ENCODE measurements at places on chromosomes 11 and 22.

GRCh38 chr11:27514076-27514475 lies 7.5 kb upstream of the LIN7C start:
- DNase-seq, result no peak

DNA sequence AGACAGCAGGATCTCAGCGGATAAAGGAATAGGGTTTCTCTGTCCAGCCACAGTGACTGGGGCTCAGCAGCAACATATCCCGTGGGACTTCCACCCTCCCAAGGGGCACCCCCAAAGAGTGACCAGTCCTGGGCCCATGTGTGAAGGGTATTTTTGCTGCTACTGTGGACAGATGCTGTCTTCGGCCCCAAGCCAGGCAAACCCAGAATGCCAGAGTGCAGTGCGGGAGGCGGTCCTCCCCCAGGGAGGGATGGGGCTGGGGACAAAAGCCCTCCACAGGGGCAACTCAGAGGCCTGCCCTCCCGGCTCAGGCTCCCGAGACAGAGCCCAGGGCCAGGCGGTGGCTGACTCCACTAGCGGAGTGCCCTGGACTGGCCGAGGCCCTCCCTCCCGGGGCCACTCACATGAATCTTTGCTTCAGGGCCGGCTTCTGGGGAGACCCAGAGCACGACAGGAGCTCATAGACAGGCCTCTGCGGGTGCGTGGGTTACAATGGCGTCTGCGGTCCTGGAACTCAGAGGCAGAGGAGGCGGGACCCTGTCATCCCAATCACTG lies 34.7 kb upstream of the WNT7B start:
- no peak for DNase-seq

DNA sequence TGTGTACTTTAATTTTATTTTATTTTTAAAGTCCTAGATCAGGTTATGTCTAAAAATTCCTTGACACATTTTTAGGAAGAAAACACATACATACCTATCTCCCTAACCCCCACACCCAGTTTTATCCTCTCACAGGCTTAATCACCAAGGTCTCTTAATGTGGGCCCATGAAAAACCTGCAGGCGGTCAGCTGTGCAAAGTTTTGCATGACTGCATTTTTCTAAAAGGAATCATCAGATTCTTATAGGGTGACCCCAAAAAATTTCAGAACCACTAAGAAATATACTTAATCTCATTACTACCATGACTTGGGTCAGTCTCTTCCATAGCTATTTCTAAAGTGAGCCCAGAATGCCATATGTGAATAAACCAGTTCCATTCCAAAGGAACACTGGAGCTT lies 19.8 kb downstream of the SAA1 start:
- DNase-seq, result no peak

DNA sequence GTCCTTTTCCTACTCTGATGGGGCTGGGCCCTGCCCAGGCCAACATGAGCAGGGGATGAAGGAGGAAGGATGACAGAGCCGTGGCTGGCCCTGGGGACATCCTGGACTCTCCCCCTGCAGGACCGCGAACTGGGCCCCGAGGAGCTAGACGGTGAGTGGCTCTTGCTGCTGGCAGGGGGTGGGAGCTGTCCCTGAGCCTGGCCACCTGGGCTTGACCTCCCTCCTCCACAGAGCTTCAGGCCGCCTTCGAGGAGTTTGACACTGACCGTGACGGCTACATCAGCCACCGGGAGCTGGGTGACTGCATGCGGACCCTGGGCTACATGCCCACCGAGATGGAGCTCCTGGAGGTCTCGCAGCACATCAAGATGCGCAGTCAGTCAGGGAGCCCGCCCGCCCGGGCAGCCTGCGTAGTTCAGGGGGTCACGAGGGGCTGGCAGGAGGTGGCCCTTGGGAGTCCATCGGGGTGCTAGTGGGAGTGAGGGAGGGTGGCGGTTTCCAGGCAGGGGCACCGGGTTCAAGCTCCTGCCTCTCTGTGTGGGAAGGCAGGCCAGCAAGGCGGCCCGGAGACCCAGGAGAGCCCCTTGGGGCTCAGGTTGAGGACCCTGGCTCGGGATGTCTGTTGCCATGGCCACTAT lies 1.0 kb downstream of the CABP4 start:
- no peak for DNase-seq

DNA sequence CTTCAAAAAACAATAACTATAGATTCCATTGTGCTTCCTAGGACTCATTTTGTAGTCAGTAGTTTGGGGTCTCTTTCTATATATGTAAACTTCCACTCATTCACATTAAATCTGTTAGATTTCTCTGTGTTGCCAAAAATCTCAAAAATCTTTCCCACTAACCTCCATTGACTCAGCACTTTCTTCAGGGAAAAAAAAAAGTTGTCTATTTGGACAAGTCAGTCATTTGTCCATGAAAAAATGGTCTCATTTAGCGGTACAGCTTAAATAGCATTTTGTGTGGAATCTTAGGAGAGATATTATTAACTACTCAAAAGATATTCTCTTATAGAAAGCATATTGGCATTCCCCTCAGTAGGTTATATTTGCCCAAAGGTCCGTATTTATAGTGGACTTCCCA lies 81.9 kb downstream of the PPP2R1B start:
- DNase-seq, result no peak

- no peak for DNase-seq
Measured at GRCh38 chr11:123314972-123315371, 115.1 kb upstream of the GRAMD1B start.
